ENCODE measurements at places on chromosomes 13 and 19.

DNA sequence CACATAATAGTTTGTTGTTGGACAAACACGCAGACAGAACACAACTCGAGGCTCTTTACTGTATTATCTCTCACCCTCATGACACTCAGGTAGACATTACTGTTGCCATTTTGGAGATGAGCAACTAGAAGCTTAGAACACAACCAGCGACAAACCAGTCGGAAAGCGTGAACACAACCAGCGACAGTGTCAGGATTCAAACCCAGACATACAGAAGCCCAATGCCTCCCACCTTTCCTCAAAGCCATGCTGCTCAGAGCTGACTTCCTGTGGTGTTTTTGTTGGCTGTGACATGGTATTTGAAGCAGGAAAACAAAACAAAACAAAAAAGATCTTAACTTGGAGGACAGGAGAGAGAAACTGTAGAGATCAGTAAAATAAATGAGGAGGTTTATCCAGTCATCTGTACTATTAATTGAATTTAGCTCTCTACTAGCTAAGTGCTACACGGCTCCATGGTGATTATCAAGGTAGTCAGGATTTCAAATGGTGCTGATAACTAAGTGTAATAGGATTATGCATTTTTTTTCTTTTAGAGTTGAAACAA is 92.1 kb downstream of the STARD13 start:
- DNase-seq, result peak; percentile 82

GRCh38 chr13:27026396-27026795 is 145.2 kb downstream of the USP12 start:
- DNase-seq, result no peak

DNA sequence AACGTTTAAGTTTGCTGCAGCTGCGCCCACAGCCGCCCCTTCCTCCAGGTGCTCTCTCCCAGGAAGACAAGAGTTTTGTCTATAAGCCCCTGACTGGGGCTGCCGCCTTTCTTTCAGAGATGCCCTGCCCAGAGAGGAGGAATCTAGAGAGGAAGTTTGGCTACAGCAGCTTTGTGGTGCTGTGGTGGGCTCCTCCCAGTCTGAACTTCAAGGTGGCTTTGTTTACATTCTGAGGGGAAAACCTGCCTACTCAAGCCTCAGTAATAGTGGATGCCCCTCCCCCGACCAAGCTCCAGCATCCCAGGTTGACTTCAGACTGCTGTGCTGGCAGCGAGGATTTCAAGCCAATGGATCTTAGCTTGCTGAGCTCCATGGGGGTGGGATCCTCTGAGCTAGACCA is 6.4 kb upstream of the ERICH6B start:
- no peak for DNase-seq

DNA sequence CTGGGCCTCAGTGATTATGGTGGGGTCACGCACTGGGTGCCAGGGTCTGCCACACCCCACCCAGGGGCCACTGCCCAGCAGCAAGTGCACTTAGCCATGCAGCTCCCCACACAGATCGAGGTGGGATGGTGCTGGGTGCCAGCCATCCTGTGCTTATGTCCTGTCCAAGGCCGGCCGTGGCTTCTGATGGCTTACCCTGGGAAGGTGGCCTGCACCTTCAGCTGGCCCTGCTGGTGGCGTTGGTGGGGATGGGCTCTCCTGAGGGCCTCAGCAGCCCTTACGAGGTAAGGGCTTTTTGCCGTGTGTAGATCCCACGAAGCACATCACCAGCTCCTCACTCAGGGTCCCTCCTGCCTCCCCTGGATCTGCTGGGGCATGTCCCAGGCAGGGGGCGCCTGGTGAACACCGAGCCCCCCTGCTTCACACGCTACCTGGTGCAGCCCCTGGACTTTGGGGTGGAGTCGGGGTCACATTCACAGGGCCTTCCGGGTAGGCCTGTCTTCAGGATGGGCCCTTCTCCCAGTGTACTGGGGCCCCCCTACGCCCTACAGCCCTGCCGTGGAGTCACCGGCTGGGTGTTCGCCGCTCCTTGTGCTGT is 46.6 kb downstream of the CRTC1 start:
- DNase-seq, result no peak

GRCh38 chr13:98658131-98658530 is 81.2 kb upstream of the STK24 start:
- DNase-seq, result no peak

- DNase-seq, result peak; percentile 36
Observed at GRCh38 chr13:73715911-73716510, 418.2 kb downstream of the KLF12 start.

GRCh38 chr19:22118132-22118531 is 65.8 kb downstream of the ZNF257 start:
- DNase-seq, result no peak

- DNase-seq, result no peak
Observed at GRCh38 chr19:12202250-12202649, 39.4 kb downstream of the ZNF136 start.

GRCh38 chr13:113584205-113584869 is at the start of gene TFDP1:
TSS of gene TFDP1 (plus strand) at chr13:113584753. CDS start at chr13:113585838, 1,085 bp downstream.
- peak; percentile 85 for DNase-seq

DNA sequence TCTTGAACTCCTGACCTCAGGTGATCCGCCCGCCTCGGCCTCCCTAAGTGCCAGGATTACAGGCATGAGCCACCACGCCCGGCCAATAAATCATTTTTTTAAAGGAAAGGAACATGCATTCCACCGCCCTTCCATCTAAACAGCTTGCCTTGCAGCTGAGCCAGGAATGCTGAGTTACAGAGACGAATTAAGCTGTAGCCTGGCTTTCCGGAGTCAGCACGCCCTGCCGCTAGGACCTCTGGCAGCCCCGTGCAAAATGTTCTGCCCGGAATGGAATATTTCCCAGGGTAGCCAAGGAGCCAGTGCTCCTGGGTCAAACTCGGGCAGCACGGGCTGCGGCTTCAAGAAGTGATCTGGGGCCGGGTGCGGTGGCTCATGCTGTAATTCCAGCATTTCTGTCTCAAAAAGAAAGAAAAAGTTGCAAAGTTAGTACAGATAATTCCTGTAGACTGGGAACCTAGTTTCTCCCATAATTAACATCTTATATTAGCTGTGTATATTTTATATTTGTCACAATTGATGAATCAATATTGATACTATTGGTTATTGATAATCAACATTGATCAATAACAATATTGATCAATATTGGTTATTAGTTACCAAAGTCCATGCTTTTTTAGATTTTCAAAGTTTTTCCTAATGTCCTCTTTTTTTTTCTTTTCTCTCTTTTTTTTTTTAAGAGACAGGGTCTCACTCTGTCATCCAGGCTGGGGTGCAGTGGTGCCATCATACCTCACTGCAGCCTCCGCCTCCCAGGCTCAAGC is 19.2 kb downstream of the ATCAY start:
- no peak for DNase-seq

- DNase-seq, result peak; percentile 69
Observed at GRCh38 chr13:109784590-109785140, 1.7 kb downstream of the IRS2 start.

- DNase-seq, result no peak
Observed at GRCh38 chr13:74184283-74184682, 50.1 kb upstream of the KLF12 start.

GRCh38 chr13:21932996-21933395 is 262.1 kb downstream of the FGF9 start:
- DNase-seq, result no peak

- no peak for DNase-seq
Observed at GRCh38 chr13:79543883-79544282, 62.9 kb downstream of the NDFIP2 start.

DNA sequence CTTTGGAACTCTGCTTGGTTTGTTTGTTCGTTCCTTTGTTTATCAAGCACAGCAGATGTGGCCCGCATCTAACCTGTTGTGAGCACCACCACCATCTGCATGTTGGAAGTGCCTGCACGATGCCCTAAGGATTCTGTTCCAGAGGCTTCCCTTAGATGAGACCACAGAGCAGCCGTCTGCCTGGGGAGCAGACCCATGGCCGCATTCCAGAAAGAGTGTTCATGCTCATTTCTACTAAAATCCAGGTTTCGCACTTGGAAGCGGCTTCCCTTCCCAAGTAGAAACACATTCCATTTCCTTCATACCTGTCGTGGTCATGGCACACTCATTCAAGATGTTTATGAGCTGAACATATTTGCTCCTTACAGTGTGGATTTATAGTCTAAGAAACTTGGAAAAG is 27.2 kb downstream of the COL4A2 start:
- no peak for DNase-seq

GRCh38 chr19:47330466-47330869 is 1.5 kb upstream of the C5AR2 start:
- DNase-seq, result no peak

GRCh38 chr19:48950159-48950558 is 4.5 kb upstream of the BAX start:
- no peak for DNase-seq

GRCh38 chr13:24763596-24764275 is at the start of gene RNF17:
TSS of gene RNF17 (plus strand) at chr13:24764169. CDS start at chr13:24764204, 35 bp downstream.
- no peak for DNase-seq

DNA sequence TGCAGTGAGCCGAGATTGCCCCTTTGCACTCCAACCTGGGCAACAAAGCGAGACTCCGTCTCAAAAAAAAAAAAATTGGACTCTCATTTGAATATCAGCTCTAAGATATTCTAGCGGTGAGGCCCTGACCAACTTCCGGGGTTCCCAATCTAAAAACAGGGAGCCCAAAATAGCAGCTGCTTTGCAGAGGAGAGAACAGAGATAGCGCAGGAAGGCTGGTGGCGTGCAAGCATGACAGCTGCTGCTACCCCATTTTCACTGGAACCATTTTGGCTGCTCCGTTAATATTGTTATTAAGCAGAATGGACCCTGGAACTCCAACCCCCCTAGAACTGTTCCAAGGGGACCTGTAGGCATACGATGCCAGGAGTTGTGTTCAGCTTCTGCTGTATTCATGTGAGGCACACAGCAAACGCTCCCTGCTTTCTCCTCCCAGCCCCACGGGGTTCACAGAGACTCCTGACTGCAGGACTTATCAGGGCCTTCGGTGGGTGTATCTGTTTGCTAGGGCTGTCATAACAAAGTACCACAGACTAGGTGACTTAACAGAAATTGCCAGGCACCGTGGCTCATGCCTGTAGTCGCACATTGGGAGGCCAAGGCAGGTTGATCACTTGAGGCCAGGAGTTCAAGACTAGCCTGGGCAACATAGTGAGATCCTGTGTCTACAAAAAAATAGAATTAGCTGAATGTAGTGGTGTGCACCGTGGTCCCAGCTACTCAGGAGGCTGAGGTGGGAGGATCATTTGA is 11.5 kb downstream of the STXBP2 start:
- DNase-seq, result no peak

DNA sequence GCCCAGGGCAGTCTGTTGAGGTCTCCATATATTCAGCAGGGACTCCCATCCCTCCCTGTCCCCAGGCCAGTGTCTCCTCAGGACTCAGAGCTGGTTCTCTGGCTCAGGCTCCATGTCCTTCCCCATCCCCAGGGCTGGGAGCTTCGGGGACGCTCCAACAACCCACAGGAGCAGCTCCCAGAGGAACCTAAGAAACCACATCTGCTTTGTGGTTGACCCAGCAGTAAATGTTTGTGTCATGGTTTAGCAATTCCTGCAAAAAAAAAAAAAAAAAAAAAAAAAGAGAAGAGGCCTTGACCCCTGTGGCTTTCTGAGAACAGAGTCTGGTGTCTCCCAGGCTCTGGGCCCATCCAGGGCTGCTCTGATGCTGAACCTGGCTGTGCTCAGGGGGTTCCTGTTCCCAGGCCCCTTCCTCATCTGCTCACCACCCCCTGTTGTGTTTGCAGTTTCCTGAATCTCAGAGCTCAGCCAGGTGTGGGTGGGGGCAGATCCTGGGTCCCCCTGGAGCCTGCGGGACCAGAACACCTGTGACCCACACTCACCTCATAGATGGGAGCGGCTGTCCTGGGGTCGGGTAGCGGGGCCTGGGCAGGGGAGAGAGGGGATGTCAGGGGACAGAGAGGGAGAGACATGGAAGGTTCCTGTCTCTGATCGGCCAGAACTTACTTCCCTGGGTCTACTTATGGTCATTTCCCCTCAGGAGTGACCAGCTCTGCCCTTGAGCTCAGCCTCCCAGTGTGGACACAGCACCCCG is 25.2 kb upstream of the CEACAM1 start:
- peak; percentile 53 for DNase-seq

GRCh38 chr19:38430931-38431330 is 2.6 kb upstream of the RYR1 start:
- no peak for DNase-seq

DNA sequence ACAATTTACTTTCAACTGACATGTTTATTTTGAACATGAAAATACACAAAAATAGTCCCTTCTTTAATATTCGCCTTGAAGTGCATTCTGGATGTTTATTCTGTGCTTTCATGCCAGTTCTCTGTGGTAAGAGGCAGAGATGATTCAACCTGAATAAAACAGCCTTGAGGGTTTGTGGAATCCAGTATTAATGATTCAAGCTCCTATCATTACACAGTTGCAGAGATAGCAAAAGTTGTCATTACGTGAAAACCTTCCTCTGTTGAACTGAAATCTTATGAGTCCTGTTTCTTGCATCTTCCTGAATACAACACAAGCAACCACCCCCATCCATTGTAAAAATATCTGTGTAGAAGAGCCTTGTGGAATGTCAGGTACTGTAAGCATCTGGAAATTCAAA is 142.3 kb upstream of the HTR2A start:
- peak; percentile 92 for DNase-seq

DNA sequence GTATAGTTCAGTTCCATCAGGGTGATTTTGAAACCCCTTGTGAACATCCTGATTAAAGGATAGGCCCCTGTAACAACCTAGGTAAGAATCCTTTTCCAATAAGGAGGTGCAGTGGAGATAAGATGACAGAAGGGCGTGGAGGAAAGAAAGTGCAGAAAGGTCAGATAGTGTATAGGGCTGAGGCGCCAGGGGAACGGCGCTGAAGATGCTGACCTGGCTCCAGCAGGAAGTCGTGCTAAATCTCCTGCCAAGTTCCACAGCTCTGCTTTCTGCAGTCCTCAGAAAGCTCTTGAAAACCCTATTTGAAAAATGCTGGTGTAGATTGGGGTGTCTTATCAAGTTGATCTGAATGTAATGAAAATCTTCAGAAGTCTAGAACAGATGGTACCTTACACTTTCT is 221.7 kb downstream of the COG6 start:
- DNase-seq, result no peak

Measured in fibroblast of lung (primary cell).